ENCODE measurements at places on chromosomes 1 and 21.

DNA sequence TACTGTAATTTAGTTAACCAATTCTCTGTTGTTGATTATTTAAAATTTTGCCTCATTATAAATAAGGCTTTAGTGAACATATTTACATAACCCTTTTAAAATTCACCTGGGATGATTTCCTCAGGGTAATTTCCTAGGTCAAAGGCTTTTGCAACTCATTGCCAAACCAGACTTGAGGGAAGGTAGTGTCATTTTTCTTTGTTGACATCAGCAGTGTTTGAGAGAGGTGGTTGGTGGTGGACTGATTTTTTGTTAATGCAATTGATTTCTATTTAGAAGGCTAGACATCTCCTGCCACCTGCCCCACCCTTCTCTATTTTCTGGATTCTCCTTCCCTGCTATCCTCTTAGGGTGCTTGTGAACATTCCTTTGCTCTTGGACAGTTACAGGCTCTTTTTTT is 116.8 kb downstream of the HHAT start:
- no peak for DNase-seq

GRCh38 chr1:20558191-20558590 is 5.8 kb downstream of the FAM43B start:
- no peak for DNase-seq

DNA sequence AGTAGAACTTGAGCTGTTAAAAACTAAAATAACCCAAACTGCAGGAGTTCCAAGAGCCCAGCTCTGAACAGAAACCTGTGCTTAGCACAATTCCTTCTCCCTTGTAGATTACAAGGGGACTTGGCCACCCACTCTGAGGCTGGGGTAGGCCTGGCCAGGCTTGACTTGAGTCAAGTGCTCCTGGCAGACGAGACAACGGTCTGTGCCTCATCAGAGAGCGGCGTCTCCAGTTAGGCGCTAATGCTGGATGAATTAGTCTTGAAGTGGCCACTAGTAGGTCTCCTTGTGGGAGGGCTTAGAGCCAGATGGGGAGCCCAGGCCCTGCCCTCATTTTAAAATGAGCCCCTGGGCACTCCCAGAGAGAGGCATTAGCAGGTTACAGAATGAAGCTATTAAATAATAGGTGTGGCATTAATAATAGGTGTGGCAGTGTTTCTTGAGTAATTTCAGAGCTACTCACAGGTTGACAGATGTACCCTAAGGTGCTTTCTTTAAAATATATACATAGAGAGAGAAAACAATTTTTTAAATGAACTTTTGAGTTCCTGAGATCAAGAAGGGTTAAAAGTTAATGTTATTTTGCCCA is 1.1 kb downstream of the EEIG2 start:
- DNase-seq = no peak

GRCh38 chr1:59879996-59880505 is 46.5 kb downstream of the CYP2J2 start:
- DNase-seq = no peak

DNA sequence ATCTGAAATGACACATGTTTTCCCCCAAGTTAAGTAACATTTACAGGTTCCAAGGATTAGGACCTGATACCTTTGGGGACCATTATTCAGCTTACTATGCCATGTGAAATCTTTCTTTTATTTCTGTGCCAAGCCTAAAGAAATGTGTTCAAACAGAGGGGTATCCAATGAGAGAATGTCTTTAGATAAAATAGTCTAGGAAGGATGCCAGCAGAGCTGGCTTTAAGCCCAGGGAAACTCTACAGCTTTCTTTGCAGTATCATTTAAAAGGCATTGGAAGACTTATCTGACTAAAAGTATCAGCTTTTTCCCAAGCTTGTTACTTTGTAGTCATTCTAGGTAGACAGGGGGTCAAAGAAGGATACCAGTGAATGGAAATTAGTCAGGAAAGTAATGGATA is 860.4 kb downstream of the PLA2G4A start:
- no peak for DNase-seq
